NCI-H2029 treated with DMSO at 0.1 percent for 48 hours (cell line): ENCODE measurements at places on chromosomes 5 and 9.

DNA sequence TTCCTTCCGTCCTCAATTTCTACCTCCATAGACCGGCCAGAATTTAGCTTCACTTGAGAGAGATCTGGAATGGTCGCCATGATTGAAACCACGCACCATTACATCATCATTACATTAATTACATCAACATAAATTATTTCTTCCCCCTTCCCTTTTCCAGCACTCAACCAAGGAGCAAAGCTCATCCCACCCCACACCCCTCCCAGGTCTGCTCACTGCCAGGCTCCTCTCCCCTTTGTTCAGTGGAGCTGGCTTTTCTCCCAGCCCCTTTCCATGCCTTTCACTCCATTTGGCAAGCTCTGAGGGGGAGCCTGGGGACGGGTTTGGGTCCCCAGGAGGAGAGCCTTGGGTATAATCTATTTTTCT, 8.4 kb downstream of the RACK1 start:
- no peak for DNase-seq

GRCh38 chr5:140590861-140591260, 26.2 kb downstream of the SLC35A4 start:
- no peak for DNase-seq

DNA sequence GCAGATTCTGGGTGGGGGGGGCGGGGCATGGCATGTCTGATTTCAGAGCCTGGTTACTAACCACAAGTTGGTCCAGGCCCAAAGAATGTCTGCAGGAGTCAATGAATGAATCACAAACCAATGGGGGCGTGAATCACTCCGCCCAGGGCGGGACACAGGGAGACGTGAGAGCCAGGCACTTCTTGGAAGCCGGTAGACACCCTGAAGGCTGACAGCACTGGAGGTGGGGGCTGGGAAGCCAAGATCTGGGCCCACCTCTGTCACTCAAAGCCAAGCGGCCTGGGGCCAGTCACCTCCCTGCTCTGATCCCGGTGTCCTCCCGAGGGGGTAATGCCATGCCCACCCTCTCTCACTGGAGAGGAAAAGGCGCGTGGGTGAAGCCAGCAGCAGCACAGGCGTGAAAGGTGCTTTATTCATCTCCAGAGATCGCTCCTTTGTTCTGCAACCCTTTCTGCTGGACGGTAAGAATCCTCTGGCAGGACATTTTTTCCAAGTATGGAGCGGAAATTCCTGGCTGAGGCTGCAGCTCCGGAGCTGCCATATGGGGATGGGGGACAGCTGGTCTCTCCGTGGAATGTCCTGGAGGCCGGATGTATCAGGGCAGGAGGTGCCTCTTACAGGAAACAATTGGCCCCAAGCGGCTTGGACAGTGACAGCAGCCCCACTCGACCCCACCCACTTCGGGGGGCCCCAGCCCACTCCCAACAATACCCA, 85.0 kb downstream of the STK10 start:
- DNase-seq: no peak

- no peak for DNase-seq
Observed at GRCh38 chr5:133325864-133326263, 274.1 kb downstream of the HSPA4 start.

- DNase-seq: no peak
Observed at GRCh38 chr5:88689668-88690408, 193.1 kb downstream of the MEF2C start.

- no peak for DNase-seq
Observed at GRCh38 chr5:35026280-35026840, 21.4 kb downstream of the AGXT2 start.
